NCI-H2081 (cell line): ENCODE measurements at places on chromosomes 2 and 18.

- no peak for DNase-seq
These were observed 161.4 kb upstream of the SH3BP4 start for GRCh38 chr2:234790380-234790779.

GRCh38 chr2:233421091-233421816, 67.0 kb downstream of the DGKD start:
- no peak for DNase-seq

- no peak for DNase-seq
These were observed 163.1 kb downstream of the TTC32 start for GRCh38 chr2:19738707-19739106.

DNA sequence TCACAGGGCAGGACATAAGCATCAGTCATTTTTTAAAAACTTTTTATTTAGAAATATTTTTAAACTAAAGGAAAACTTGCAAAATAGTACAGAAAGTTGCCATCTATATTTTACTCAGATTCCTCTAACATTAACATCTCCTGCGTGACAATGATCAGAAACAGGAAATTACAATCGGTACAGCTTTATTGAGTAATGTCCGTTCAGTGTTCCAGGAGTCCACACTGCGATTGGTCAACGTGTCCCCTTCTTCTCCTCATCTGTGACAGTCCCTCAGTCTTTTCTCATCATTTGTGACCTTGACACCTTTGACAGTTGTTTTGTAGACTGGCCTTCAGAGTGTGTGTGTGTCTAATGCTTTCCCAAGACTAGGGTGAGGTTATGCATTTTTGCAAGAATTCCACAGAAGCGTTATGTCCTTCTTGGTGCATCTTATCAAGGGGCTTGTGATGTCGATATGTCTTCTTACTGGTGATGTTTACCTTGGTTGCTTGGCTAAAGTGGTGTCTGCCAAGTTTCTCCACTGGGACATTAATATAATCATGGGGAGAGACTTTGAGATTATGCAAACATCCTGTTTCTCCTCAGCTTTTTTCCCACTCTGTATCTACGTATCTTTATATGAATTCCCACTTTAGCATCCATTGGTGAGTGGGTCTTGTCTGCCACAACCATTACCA, 21.4 kb upstream of the TMEM177 start:
- DNase-seq = no peak

- DNase-seq = peak; percentile 37
These were observed 7.9 kb downstream of the TMEM198 start for GRCh38 chr2:219551441-219552381.

GRCh38 chr2:234033174-234033573, 17.3 kb upstream of the SPP2 start:
- DNase-seq = no peak

- no peak for DNase-seq
These were observed 40.0 kb upstream of the ITGA6 start for GRCh38 chr2:172387361-172387760.

- DNase-seq = no peak
These were observed 24.4 kb upstream of the THOC1 start for GRCh38 chr18:292271-292670.

DNA sequence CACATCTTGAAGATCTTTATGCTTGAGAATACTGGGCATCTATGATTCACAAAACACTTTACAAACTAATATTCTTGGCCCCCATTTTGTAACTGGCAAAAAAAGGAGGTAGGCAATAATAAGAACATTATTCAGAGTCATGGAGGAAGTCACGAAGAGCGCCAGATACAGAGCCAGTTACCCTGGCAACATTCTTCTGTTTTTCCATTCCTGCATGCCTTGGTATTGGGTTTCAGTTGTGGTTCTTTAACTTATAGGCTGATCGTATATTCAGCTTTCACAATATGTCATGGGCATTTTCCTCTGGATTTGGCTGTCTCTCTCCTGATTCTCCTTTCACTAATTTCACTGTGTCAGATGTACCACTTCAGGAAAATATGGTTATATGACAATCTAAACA, 234.7 kb downstream of the HRH4 start:
- no peak for DNase-seq

GRCh38 chr2:20738772-20739171, 71.8 kb downstream of the GDF7 start:
- no peak for DNase-seq

DNA sequence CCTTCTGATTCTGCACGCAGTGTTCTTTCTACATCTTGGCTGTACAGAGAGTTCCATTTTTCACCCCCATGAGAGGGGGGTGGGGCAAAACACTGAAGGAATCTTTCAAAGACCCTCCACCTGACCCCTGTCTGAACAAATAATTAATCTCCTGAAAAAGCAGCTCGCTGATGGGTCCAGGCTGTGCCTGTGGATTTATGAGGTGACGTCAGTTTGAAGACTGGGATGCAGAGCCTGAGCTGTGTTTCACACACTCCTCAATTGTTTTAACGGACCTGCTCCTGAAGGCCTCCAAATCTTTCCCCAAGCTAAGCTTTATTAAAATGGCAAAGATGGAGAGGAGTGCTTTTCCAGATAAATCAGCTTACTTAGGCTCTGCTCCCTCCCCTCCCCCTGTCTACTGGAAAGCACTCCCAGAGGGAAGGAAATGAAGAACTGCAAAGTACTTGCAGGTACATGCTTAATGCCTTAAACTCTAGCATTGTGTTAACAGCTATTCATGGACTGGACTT, 390.2 kb upstream of the TNP1 start:
- no peak for DNase-seq

DNA sequence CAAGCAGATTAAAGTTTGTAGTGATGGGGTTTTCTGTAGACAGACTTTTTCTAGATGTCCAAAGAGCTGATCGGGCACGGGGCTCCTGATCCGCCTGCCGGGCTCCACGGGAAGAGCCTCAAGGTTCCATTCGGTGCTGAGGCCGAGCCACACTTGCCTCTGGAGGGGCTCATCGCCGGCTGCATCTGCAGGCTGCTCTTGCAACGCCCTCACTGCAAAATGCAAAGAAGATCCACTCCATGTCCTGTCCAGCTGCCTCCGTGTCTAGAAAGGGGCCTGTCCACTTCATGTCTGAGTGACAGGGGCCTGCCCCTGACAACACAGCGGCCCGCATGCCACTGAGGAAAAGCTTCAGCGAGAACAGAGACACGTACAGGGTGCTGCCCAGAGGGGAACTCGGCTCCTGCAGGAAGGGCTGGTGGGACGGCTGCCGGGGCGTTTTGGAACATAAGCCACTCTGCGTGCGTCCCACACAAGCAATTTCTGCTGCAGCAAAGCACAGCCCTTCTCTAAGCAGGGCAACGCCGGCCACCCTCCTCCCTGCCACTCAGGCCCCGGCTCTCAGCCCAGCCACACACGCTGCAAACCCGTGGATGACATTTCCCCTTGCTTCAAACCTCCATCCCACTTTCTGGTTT, 53.6 kb upstream of the CTDP1 start:
- no peak for DNase-seq

DNA sequence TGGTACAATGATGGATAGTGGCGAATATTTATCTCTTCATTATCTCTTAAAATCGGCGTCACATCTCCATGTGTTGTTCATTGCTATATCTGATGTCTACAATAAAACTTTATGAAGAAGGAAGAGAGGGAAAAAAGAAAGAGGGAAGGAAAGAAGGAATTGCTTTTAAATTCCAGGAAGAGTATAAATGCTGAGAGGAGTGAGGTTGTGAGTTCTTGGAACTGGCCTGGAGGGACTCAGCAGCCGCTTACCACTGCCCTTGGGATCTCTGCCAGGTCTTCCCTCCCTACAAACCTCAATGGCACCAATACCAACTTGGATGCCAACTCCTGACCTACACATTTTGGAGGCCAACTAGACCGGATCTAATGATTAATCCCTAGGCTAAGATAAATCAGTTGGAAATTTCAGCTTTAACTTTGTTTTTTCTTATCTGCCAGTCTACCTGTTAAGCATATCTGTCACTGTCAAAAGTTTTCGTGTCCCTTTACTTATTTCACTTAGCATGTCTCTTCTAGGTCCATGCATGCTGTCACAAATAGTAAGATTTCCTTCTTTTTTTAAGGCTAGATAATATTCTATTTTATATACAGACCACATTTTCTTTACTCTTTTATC, 9.8 kb downstream of the SCN9A start:
- no peak for DNase-seq

GRCh38 chr2:208280234-208280633, 14.2 kb downstream of the PIKFYVE start:
- no peak for DNase-seq

DNA sequence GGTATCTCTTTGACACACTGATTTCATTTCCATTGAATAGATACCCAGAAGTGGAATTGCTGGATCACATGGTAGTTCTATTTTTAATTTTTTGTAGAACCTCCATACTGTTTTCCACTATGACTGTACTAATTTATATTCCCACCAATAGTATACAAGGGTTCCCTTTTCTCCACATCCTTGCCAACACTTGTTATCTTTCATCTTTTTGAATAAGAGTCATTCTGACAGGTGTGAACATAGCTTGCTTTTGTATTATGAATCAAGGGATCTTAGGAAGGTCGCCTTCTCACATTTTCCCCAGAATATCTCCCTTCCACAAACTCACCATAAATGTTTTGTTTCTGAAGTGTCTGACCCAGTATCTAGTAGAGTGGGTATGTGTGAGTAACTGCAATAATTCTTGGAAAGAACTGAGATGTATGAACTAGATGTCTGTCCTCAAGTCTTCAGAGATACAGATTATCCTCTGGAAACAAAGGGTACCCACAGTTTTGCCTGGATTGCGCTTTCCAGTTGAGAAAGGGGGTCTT, 17.1 kb upstream of the SP3 start:
- no peak for DNase-seq

- DNase-seq = no peak
These were observed 23.4 kb upstream of the TNS1 start for GRCh38 chr2:218026244-218026643.

DNA sequence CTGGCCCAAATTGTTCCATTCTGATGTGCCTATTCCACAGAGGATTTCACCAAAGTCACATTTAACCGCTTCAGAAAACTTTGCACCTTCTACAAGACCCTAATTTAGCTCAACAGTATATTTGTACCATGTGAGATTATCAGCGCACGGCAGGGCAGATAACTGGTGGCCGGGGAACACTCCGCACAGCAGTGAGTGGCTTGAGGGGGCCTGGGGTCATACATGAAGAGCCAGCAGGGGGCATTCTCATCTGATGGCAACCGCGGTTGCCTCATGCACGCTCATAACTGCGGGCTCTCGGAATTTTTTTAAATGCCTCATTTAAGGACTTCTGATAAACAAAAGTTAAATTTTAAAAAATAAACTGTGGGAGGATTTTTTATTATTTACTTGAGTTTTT, 84.1 kb downstream of the BIN1 start:
- DNase-seq = no peak

GRCh38 chr2:218332288-218332687, 24.4 kb upstream of the CATIP start:
- DNase-seq = no peak

GRCh38 chr18:6956495-6956894, 161.1 kb downstream of the LAMA1 start:
- no peak for DNase-seq

DNA sequence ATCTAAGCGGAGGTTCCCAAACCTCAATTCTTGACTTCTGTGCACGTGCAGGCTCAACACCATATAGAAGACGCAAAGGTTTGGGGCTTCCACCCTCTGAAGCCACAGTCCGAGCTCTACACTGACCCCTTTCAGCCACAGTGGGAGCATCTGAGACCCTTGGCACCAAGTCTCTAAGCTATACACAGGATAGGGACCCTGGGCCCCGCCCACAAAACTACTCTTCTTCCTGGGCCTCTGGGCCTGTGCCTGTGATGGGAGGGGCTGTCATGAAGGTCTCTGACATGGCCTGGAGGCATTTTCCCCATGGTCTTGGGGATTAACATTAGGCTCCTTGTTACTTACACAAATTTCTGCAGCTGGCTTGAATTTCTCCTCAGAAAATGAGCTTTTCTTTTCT, 1374.1 kb upstream of the NXPH2 start:
- DNase-seq = no peak

GRCh38 chr18:45951016-45951714, 16.0 kb downstream of the EPG5 start:
- DNase-seq = no peak

GRCh38 chr2:225117051-225117716, 74.9 kb upstream of the DOCK10 start:
- DNase-seq = no peak

- no peak for DNase-seq
These were observed 25.3 kb downstream of the SMAD7 start for GRCh38 chr18:48925491-48925780.

DNA sequence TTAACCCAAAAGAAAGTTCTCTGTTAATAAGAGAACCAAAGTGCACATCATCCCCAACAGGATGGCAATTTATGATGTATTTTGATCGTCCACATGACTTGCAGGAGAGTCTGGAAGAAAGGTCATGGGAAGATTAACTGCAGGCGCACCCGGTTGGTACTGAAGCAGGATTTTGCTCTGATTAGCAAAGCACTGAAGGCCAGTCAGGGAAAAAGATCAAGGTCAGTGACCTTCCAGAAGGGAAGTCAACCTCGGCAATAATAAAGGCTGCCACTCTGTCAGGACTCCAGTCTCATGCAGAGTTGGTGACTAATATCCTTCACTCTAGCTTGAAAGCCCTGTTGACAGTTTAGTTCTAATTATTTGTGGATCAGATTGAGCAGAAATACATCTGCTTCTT, 432.7 kb upstream of the RAB12 start:
- no peak for DNase-seq

- no peak for DNase-seq
These were observed 213.0 kb upstream of the RAB6C start for GRCh38 chr2:129766374-129766993.

DNA sequence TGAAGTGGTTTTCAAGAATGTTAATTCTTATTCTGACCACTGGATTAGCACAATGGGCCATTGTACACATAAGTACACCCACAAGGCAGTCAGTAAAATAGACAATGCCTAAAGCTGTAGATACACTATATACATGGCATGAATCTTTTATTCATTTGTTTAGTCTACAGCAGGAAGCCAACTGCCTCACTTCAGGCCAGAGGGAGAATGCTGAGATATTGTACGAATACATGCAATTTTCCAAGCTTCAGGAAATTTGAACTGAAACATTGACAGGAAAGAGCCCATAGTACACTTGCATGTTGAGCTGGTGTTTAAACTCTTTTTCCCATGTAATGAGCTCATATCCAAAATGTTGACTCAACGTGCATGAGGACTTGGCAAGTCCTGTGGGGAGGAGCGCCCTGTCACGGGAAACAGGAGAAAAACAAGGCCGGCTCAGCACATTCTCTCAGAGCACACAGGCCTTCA, 111.6 kb upstream of the CYP1B1 start:
- peak; percentile 74 for DNase-seq

- DNase-seq = no peak
These were observed 24.2 kb upstream of the TOGARAM2 start for GRCh38 chr2:28956890-28957289.

GRCh38 chr2:201470821-201471731, 19.5 kb downstream of the STRADB start:
- no peak for DNase-seq

- no peak for DNase-seq
These were observed 86.4 kb upstream of the HK2 start for GRCh38 chr2:74747411-74748080.
